NCI-H526 (cell line): ENCODE measurements at places on chromosomes 11 and 22.

- no peak for DNase-seq
Observed at GRCh38 chr11:15171956-15172355, 57.2 kb downstream of the INSC start.

- peak; percentile 95 for DNase-seq
Observed at GRCh38 chr11:118928870-118929500, 3.3 kb upstream of the BCL9L start.

GRCh38 chr11:119376197-119376847 is 5.2 kb downstream of the USP2 start:
- peak; percentile 98 for DNase-seq

DNA sequence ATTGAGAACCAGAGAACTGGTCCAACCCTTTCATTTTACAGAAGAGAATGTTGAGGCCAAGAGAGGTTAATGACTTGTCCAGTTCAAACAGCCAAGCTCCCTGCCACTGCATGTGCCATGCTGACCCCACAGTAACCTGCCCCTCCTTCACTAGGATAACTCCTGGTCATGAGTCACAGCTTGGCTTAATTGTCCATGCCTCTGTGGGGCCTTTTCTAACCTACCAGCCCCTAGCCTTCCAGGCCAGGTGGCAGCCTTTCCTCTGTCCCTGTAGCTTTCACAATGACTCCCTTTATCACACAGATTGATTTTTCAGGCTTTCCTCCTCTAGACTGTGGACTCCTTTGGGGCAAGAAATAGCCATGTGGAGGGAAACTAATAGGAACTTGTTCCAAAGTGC is 97.2 kb downstream of the PIWIL4 start:
- DNase-seq = no peak

GRCh38 chr11:70725278-70725677 is 326.9 kb downstream of the CTTN start:
- no peak for DNase-seq

- peak; percentile 79 for DNase-seq
Observed at GRCh38 chr11:64787526-64788320, 9.4 kb upstream of the SF1 start.

- no peak for DNase-seq
Observed at GRCh38 chr11:12234221-12234620, 123.8 kb downstream of the MICAL2 start.

DNA sequence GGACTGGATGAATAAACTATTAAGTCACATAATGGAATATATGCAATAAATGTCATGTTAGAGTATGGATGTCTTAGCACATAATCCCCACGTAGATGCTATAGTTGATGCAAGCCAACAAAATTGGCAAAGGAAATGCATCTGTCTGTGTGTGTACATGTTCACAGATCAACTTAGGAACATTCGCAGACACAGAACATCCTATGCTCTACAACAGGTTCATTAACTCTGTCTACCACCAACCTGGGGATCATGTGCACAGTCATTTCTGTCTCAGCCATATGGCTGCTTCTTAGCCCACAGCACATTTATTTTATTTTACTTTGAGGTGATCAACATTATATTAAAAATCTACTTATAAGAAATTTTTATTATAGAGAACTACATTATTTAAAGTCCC is 4.9 kb downstream of the MSANTD4 start:
- DNase-seq = no peak

- DNase-seq = no peak
Observed at GRCh38 chr11:72584293-72584938, 89.8 kb downstream of the PDE2A start.

DNA sequence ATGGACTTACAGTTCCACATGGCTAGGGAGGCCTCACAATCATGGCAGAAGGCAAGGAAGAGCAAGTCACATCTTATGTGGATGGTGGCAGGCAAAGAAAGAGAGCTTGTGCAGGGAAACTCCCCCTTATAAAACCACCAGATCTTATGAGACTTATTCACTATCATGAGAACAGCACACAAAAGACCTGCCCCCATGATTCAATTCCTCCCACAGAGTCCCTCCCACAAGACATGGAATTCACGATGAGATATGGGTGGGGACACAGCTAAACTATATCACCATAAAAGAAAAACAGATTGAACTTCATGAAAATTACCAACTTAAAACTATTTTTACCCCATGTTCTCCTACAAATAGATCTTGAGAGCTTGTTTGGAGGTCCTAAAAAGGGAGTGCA is 19.6 kb downstream of the ENTHD1 start:
- DNase-seq = no peak
